ENCODE measurements at places on chromosomes 3 and 15.

- DNase-seq: peak; percentile 28
Measured at GRCh38 chr3:35883929-35884328, 244.6 kb downstream of the ARPP21 start.

DNA sequence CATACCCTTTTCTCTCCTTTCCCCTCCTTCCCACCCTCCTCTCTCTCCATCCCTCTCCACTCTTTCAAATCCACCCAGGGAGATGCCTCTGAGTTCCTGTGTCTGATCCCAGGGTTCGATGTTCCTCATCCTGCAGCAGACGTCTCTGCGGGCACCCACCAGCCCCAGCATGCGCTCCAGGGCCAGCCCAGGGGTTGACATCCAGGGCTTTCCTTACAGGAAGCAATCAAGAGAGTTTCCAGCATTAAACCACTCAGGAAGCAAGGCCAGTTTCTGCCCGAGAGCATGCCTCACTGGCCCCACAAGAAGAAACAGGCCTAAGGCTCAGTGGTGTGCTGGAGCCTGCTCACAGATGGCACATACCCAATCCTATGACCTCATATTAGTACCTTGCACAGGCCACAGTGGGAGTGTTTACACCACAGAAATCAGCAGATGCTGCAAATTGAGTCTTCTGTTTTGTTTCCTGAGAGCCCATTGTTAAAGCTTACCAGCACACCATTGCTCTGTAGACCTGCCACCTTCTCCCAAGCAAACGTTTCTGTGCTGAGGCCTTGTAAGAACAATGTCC lies 13.2 kb downstream of the SLC6A1 start:
- no peak for DNase-seq

GRCh38 chr3:189053322-189053721 lies 118.4 kb upstream of the TPRG1 start:
- no peak for DNase-seq

DNA sequence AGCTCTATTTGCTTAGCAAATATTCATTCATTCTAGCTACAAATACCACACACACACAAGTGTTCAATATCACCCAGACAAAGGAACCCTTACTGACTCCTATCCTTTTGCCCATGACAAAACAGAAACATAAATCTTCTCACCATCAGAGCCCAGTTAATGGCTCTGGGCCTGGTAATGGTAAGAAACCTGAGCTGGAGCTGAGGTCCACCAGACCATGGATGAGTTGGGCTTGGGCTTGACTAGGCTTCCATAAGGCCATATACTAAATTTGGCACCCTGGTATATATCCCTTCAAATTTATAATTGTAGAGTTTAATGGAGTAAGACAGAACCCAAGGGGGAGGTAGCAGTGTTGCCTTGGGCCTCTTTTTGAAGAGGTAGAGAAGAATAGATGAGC lies 29.4 kb downstream of the GPR176 start:
- DNase-seq: no peak

- DNase-seq: no peak
Measured at GRCh38 chr3:98166396-98166795, at the start of gene OR5H15. OR5H15 (plus strand) TSS chr3:98166696; CDS start chr3:98168700, 2,004 bp downstream.

DNA sequence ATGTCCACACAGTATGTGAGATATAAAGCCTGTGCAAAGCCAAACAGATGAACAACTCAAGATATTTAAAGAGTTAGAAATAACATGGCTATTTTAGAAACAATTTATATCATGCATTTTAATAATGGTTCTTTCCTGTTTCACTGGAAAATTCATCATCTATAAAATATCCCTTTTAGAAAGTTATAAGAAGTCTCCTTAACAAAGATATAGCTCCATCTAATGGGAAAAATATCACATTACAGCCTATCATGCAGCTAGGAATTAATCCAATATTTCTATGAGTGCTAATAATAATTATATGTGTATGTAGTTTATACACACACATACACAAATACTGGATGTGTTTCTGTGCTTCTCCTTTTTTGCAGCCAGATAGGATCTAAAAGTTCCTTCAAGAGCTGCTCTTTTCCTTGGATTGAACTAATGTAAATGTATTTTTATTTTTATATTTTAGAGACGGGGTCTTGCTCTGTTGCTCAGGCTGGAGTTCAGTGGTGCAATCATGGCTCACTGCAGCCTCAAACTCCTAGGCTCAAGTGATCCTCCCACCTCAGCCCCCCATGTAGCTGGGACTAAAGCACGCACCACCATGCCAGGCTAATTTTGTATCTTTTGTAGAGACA lies 21.6 kb downstream of the RPL22L1 start:
- DNase-seq: no peak
